ENCODE measurements at places on chromosomes 16 and 17.

GRCh38 chr16:84179612-84180320, 7.1 kb downstream of the TAF1C start:
- no peak for DNase-seq

- DNase-seq, result no peak
Measured at GRCh38 chr17:4511199-4511932, 12.7 kb downstream of the SPNS2 start.

DNA sequence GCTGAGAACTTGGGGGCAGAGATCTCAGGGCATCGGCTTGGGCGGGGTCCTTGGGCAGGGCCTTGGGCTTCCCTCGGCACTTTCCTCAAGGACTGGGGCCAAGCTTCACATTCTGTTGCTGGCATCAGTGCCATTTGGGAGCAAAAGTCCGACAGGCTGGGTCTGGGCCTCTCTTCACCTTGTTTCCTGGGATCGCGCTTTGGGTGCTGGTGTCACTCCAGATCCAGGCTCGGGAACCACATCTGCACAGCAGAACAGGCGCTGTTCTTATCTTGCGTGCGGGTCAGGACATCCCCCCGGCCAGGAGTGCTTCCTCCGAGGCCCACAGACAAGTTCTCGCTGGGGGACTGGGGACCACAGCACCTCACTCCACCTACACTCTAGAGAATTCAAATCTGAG, 31.1 kb upstream of the CDH15 start:
- no peak for DNase-seq

DNA sequence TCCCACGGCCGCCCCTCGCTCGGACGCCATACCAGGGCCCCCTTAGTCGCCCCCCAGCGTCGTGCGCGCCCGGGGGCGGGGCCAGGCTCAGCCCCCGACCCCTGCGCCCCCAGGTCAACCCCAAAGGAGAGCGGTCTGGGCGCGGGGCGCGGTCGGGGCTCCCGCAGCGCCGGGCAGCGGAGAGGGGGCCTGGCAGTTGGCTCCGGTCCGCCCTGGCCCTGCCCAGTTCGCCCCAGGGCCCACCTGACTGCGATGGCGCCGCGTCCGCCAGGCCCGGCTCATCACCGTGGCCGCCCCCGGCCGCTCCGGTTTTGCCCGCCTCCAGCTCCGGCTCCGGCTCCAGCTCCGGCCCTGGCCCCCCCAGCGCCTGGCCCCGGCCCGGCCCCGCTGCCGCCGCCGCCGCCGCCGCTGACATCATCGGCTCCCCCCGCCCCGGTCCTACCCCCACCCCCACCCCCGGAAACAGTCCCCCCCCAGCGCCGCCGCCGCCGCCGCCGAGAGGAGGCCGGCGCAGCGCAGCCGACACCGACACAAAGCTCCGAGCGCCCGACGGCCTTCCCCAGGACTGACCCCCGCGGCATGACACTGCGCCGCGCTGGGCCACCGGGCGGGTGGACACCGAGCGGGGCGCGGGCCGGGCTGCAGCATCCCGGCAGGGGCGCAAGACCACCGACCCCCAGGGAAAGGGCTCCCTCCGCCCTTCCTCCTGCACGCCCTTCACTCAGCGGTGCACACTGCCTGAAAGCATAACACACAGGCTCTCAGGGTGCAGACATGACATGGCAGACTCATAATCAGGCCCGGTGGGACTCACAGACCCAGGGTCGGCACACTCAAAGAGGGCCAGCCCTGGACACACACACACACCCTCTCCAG, at the start of gene ZBTB4:
TSS of gene ZBTB4 (minus strand) at position 419 of the 876 bp plus-strand sequence. CDS start 12,830 bp downstream, outside the sequence.
- no peak for DNase-seq

- no peak for DNase-seq
Measured at GRCh38 chr17:50255766-50256635, 18.3 kb upstream of the TMEM92 start.

DNA sequence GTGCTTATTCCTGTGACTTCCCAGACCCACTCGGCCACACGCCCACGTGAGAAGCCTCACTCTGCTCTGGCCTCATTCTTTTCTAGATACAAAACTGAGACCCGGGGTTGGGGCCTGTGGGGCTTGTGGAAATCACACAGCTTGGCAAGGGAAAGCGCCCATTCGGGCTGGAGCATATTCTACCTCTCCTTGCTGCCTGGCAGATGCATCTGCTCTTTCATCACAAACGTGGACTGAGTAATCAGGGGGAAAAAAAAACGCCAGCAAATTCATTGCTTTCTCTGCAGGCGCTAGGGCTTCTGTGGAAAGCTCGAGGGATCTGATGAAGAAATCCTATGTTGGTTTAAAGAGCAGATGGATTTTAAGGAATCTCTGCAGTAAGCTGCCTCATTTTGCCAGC, 44.4 kb downstream of the DNAH9 start:
- no peak for DNase-seq

- no peak for DNase-seq
Measured at GRCh38 chr16:22314661-22315626, 17.7 kb downstream of the POLR3E start.
